LoVo (cell line): ENCODE measurements at places on chromosomes 4 and X.

- DNase-seq, result no peak
Observed at GRCh38 chr4:3039706-3040366, 34.5 kb downstream of the HTT-AS start.

- DNase-seq, result no peak
Observed at GRCh38 chr4:24482871-24483270, 101.5 kb downstream of the DHX15 start.

GRCh38 chr4:131450572-131451209 is 1698.4 kb upstream of the PCDH10 start:
- no peak for DNase-seq

GRCh38 chrX:131792789-131793462 is 230.2 kb upstream of the STK26 start:
- no peak for DNase-seq
